ENCODE measurements at places on chromosomes 7 and 10. TPM values are rescaled to one million over a fixed set of nuclear protein-coding genes. Genes with fewer than 3 reads are reported as not detected.
A peak's percentile ranks its signal among the peaks of the same experiment; 100 is the strongest.

DNA sequence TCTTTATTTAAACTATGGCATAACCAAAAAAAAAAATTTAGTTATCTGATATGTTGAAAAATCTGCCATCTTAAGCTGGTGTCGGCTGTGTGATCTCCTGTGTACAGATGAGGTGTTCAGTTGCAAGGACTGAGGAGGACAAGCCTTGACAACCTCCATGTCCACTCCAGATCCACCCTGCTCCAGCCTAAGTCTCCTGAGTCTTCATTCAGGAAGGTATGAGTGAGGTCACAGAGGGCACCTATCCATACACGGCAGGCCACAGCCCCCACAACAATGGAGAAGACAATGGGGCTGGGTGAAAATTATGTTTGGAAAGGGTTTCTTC, 16.1 kb downstream of the TARP start:
- DNase-seq, result no peak

- DNase-seq, result peak; percentile 54
These were observed 498 bp downstream of the NDST2 start for GRCh38 chr10:73810735-73811465.

GRCh38 chr7:6409091-6409490, 38.7 kb downstream of the DAGLB start:
- no peak for DNase-seq

GRCh38 chr7:5646846-5647245, 134.6 kb downstream of the RNF216 start:
- no peak for DNase-seq

DNA sequence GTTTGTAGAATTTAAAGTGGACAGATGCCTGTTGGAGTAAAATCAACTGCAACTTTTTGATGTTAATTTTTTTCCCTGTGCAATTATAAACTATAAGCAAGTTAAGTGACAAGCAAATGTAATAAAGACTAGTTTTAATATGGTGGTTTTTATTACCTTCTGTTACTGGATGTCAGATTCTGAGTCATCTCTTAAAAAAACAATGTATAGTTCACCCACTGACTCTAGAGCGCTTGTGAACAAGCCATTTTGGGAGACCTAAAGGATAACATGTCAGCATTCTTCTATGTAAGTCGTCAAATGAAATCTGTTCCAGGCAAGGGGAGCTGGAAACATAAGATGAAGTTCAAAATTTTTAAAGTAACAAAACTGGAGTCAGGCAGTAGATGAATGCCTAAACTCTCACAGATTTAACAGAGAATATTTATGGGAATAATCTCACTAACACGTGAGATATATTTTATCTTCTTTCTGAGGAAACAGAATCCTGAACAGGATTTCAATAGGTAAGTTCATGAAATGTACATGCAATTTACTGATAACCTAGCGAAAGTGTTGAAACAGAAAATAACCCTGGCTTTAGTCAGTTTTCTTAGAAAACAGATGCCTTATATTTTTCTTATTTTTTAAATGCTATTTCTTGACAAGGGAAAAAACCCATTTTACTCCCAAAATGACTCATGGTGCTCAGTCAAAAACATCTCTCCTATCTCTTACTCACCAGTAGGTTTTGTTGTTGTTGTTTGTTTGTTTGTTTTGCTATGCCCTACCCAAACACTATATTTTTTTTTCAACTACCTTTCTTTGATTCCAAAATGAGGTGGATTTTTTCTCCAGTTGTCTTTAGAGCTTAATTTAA, 91.7 kb downstream of the SLC39A12 start:
- DNase-seq, result no peak

GRCh38 chr7:30970074-30970473, 6.3 kb downstream of the GHRHR start:
- DNase-seq, result no peak

GRCh38 chr7:143406002-143406357, 2.7 kb downstream of the EPHA1 start:
- no peak for DNase-seq

GRCh38 chr10:86169066-86169465, 197.5 kb downstream of the GRID1 start:
- no peak for DNase-seq

DNA sequence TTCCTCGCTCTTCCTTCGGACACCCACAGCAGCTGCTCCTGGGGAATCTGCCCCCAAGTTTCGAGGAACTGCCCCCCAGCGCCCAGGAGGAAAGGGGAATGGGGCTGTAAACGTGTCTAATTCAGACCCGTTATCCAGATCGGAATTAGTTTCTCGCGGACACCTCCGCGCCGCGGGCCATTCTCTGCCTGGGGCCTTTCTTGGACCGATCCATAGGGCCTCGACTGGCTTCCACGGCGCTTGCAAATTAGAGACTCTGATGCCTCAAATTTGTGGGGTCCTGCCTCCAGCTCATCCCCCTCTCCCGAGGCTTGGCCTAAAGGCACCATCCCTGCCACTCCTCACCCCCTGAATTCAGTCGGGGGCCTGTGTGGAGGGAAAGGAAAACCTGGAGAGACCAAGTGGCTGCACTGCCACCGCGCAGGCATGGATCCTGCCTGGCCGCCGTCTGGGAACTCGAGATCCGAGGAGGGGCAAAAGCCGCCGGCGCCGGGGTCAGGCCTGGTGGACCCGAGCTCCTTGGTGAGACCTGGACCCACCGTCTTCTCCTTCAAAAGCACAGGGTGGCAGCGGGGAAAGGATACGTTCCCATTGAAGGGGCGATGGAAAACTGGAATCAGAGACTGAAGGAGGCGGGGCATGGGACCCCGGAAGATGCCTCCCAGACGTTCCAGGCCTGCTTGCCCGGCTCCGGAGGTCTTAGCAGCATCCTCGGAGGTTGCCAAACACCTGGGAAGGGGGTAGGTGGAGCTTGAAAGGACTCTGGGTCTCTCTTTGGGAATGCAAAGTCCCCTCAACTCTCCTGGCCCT, 13.7 kb downstream of the LBX1 start:
- DNase-seq, result no peak

FXYD4 gene
- 0.44 TPM for total RNA-seq
